ENCODE measurements at places on chromosomes 4 and X. TPM values are rescaled to one million over a fixed set of nuclear protein-coding genes. Genes with fewer than 3 reads are reported as not detected.

DNA sequence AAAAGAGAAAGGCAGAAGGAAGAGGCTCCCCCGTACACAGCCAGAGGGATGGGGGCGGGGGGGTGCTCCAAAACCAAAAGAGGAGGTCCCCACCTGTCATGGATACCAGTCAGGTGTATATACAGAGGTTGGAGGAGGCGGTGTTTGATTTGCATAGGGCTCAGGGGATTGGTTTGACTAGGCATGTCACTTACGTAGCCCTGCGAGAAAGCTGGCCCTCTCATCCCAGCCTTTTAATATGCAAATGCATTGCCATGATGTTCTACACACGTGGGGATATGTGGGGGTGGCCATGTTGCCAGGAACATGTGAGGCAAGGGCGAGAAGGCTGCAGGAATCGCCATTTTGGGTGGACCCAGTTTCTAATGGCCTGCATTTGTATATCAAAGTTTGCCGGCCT is 38.6 kb downstream of the TMEM150C start:
- DNase-seq: no peak

The GPR173 gene
- not detected for total RNA-seq

- no peak for DNase-seq
Observed at GRCh38 chrX:136689436-136689835, 41.5 kb downstream of the CD40LG start.

DNA sequence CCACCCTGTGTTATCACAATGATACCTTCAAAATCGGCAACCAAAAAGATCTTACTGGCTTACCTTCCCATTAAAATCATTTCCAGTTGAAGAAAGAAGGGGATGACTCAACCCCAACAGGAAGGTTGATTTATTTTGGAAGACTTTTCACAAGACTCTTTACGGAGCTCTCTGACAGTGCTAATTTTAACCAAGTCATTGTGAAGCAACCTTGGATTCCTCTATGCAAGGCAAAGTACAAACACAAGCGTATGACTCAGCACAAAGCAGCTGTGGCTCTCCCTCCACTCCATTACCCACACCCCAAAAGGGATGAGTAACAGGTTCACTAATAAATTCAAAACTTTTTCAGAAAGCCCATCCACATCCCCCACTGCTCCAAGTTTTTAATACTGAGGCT is 213.8 kb upstream of the FGF13 start:
- no peak for DNase-seq

- DNase-seq: no peak
Observed at GRCh38 chr4:11593576-11594116, 165.0 kb upstream of the HS3ST1 start.

- no peak for DNase-seq
Observed at GRCh38 chrX:107559506-107559905, 68.8 kb upstream of the PRPS1 start.

DNA sequence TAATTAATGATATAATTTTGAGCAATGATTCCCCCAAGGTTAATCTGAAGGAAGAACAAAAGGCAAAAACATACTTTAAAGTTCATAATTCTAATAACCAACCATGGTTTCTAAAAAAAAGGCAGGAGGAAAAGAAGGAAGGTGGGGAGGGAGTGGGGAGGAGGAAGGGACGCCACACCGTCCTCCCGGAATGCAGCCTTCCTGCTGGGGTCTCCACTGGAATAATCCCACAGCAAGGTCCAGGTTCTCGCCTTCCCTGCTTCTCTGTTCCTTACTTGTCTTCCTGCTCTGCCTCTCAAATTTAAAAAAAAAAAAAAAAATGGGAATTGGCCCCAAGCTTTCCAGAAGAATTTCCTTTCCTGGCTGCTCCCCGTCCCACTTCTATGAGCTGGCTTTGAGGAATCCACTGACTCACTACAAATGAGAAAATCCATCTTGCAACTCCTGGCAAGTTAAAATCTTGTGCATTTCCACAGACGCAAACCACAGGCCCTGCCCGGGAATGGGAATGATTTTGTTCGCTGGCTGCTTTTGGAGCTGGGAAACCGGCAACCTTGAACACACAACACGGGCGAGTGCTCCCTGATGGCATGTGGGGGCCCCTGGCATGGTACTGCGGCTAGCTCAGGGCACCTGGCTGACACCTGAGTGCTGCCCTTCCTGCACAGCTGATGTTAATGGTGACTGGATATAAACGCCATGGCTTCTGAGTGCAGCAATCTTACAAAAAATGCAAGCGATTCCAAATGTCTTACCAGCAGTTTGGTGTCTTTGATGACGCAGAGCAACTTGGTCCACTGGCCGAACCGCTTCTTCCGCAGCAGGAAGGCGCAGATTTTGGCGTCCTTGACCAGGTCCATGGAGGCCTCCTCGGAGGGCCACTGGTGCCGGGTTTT is 97.0 kb downstream of the AFAP1 start:
- no peak for DNase-seq

GRCh38 chr4:156820931-156821330 is 150.7 kb downstream of the PDGFC start:
- no peak for DNase-seq
